ENCODE measurements at places on chromosomes 7 and 10.

DNA sequence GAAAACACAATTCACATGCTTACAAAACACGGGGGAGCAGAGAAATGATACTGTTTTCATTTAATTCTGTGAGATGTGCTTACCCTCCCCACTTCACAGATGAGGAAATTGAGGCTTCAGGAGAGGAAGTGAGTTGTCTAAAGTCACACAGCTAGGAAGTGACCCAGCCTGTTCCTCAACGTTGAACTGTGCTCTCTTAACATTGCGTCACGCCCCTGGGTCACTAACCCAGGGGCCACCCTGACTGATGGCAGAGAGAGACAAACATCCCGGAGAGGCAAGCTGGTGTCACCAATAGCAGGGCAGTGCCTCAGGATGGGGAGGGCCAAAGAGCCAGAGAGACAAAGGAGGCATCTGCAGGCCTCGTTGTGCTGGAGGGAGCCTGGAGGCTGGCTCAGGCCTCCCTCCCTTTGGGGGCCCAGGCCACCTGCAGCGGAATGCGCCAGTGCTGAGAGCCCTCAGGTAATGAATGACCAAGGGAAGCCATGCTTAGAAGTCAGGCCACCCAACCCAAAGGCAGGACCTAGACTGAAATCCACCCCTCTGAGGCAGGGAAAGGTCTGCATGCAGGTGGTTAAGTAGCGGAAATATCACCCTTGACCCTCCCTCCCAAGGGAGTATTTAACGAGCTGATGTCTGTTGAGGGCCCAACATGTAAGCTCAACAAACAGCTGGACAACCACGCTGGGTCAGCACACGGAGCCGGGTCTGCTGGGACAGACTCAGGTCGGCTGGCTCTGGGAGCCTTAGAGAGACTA is 81.3 kb downstream of the C10orf105 start:
- DNase-seq = no peak

DNA sequence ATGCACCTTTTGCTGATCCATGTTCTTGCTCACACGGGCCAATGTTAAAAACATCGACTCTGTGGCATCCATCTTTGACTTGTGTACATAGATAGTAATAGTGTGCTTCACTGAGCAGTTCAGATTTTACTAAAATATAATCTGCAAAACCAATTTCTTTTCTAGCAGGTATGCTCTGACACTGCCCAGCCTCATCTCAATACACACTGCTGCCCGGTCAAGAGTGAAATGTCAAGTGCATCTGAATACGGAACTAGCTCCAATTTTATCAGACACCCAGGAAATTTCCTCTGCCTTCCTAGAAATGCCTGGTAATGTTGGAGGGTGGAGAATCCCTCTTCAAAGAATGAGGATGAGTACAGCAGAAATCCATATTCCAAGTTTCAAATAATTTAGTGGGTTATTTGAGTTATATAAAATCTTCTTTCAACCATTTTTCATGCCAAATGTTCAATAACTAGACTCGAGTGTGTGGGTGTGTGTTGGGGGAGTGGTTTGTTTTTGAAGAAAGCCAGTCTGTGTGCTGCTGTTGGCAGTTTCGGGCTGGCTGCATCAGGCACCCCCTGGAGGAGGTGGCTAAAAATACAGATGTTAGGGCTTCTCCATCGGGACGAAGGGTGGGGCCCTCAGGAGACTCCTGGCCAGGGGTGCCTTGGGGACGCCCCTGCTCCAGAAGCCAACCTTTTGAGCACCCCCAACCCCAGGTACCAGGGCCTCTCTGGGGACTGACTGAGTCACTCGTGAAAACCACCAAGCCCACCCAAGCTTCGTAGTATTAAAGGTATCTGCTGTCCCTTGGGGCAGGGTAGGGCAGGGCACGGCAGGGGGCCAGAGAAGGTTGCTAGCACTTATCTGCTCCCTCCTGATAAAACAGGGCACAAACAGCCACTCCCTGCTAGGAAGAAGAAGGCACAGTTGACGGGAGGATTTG is 15.4 kb downstream of the CTBP2 start:
- no peak for DNase-seq

DNA sequence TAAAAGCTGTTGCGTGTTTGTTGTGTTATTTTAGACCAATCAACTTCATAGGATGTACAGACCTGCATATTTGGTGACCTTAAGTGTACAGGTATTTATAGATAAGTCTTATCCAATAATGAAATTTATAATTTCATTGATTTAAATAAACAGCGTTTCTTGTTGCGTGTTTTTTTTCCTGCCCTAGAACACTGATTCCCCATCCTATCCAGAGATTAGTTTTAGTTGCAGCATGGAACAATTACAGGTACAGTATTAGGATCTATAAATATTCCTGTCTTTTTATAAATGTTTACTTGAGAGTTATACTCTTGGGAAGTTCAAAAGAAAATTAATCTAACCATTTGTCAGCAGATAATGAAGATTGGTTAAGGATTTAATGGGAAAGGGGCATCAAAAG is 2.1 kb upstream of the BMI1 start:
- no peak for DNase-seq

DNA sequence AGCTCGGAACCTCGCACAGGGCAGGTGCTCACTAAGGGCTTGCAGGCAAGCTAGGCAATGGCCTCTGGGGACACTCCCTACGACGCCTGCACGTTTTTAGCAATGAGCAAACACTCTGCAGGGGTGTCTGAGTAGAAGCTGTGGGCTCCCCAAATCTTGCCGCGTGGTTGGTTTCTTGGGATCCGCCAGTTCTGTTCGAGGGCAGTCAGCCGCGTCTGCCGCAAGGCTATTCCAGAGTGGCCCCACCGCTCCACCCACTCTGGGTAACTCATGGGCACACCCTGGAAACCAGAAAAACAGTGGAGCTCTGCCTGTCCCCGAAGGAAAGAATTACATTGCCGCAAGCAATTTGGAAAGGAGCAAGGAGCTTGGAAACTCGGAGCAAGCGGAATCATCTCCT is 189.3 kb upstream of the LYZL2 start:
- no peak for DNase-seq

GRCh38 chr10:62049624-62050345 is 148.3 kb downstream of the ARID5B start:
- no peak for DNase-seq

DNA sequence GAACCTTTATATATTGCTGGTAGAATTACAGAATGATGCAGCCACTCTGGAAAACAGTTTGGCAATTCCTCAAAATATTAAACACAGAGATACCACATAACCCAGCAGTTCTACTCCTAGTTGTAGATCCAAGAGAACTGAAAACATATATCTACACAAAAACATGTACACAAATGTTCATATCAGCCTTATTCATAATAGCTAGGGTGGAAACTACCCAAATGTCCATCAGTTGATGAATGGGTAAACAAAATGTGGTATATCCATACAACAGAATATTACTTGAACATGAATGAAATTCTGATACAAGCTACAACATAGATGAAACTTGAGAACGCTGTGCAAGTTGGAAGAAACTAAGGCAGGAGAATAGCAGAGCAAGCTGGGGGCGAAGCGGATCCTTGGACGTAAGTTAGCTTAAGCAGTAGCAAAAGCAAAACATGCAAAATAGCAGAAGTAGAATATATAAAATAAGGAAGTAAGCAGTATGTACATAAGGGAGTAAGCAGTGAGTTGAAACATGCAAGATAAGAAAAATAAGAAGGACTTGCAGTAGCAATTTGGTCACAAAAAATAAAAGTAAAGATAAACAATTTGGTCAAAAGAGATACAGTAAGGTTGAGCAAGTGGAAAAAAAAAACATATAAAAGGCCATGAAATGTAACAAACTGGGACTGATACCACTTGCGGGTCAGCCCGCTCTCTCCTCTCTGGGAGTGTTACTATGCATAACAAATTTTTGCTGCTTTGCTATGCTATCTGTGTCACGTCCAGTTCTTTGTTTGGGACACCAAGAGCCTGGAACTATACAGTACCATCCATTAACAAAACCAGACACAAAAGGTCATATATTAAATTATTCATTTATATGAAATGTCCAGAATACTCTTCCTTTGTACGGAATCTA is 18.0 kb upstream of the HILPDA start:
- DNase-seq = no peak

DNA sequence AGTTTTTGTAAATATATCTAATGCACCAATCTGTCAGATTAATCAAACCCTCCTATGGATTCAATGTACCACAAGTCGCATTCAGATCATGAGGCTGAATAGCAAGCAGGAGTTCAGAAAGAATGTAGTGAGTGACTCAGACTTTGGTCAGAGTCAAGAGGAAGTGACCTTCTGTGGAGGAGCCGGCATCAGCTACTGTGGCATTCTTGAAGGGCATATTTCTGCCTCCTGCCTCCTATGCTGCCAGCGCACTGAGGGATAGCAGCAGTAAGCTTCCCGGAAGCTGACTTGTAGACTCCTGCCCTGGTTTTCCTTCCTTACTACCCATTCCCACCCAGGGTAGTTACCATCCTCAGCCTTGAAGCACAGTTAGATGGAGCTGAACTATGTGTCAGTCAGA is 867.5 kb downstream of the NRG3 start:
- no peak for DNase-seq

DNA sequence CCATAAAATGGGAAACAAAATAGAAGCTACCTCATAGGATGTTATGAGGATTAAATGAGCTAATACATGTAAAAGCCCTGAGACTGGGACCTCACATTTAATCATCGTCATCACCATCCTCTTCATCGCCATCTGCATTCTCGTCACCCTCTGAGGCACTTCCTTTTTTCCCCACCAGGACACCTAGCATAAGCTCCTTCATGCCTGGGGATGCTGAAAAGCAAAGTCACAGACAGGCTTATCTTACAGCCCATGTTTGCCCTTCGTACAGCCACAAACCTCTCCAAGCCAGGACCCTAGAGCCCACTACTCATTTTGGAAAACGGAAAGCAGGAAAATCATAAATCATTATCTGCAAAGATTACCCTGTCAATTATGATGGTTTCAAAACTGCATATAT is 249.6 kb downstream of the GPAM start:
- DNase-seq = no peak

DNA sequence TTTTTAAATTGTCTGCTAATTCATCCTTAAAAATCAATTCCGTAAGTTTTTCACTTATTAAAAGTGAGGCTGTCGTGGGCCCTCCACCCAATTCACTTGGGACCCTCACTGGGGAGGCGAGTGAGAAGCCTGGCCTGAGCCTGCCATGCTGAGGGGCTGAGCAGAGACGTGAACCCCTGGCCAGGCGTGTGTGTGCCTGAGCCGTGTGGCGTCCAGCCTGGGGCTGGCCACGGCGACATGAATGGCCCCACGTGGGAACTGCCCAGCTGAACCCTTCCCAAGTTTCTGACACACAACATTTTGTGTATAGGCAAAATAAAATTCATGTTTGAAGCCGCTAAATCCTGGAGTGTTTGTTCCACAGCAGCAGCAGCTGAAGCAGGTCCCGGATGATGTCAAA is 13.0 kb upstream of the VIPR2 start:
- DNase-seq = no peak

DNA sequence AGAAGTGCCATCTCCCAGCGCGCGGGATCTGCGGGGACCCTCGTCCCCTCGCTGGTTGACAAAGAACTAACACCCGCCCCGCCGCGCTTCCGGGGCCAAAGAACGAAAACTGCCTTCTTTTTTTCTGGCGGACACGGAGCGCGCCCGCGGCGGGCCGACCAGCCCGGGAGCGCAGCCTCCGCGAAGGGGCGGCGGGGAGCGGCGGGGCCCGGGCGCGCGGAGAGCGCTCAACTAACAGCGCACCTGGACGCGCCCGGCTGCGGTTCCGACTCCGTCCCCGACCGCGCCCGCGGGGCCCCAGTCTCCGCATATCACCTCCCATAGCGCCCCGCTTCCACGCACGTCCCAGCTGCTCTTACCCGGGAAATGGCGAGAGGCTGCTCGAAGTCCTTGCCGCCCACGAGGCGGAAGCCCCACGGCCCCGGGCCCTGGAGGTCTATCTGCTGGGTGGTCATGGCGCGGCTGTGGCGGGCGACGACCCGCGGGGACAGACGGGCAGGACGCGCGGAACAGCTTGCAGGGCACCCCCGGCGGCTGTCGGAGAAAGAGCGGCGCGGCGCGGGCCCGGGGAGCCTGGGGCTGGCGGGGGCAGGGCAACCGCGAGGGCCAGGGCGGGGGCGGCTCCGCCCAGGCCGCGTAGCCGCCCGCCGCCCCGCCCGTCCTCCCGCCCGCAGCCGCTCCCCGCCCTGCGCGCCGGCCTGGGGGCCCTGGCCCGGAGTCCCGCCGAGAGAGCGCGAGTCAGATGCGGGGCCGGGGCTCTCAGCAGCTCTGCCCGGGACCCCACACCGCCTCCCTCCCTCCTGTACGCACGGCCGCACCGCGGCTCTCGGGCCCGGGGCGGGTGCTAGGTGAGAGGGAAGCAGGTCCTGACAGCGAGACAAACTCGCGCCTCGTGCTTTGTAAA is at the start of gene PDLIM1:
Gene PDLIM1 (minus strand): TSS at position 543 of the 904 bp plus-strand sequence. CDS start 88 bp downstream, at position 455.
- no peak for DNase-seq

DNA sequence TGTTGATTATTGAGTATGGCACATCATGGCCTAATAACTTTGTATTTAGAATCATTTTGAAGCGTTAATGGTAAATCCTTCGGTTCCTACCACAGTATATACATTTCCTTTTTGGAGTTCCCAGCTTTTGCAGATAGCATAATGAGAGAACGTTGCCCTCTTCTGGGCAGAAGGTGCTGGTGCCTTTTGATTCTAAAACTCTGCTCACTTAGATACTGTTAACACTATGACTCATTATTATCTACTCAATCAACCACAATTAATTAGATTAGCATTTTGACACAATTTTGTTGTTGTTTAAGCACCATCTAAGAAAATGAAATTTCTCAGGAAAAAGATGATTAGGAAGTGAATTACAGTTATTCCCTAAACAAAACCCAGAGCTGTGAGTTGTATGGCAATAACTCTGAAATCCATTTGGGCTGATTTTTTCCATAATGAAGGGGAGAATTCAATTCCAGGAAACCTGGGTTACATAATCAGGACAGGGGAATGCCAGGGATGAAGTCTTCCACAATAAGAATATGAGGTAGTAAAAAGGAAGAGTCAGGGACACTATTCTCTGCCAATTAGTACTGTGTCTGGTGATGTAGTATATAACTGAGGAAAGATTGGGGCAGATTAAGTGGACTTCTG is 11.5 kb upstream of the DLD start:
- no peak for DNase-seq
